ENCODE measurements at places on chromosomes 7 and 10. TPM values are rescaled to one million over a fixed set of nuclear protein-coding genes. Genes with fewer than 3 reads are reported as not detected.

TLX1 gene
- total RNA-seq = not detected

GRCh38 chr10:18179891-18180290 lies 39.7 kb downstream of the CACNB2 start:
- DNase-seq = no peak

DNA sequence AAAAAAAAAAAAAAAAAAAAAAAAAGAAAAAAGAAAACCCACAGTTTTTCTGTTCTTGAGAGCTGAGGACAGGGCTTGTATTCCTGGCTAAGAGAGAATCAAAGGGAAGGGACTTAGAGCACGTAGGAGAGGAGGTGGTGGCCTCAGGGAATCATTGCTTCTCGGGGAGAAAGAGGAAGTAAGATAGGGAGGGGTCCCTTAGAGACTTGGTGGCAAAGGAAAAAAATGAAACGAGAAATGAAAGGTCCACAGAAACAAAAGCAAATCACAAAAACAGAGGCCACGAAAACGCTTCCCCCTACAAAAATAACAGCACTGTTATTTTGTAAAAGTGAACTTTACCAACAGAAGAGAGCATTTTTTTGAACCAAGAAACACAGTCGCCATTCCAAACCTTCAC lies 323.1 kb upstream of the GALNT17 start:
- no peak for DNase-seq

DNA sequence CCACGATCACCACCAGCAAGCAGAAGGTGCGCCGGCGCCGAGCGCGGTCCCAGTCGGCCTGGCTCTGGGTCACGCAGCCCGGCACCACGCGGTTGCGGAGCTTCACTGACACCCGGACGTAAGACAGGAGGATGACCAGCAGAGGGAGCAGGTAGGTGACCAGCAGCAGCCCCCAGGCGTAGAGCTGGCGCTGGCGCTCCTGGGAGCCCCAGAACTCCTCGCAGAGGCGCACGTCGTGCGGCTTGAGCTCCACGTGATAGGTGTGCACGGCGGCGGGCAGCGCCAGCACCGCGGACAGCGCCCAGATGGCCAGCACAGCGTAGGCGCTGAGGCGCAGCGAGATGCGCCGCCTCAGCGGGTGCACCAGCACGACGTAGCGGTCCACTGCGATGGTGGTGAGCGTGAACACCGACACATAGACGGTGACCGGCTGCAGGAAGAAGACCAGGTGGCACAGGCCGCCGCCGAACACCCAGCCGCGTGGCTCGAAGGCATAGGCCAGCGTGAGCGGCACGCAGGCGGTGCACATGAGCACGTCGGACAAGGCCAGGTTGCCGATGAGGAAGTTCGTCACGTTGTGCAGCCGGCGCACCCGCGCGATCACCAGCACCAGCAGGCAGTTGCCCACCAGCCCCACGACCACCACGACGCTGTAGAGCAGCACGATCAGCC lies 920 bp downstream of the PRLHR start:
- no peak for DNase-seq

NYAP1 gene
- 2.5 TPM for total RNA-seq

OR2A42 gene
- not detected for total RNA-seq

- DNase-seq = no peak
Measured at GRCh38 chr10:71829171-71829570, 21.9 kb downstream of the PSAP start.

GRCh38 chr7:151010307-151011096 lies 13.8 kb downstream of the ATG9B start:
- no peak for DNase-seq

DNA sequence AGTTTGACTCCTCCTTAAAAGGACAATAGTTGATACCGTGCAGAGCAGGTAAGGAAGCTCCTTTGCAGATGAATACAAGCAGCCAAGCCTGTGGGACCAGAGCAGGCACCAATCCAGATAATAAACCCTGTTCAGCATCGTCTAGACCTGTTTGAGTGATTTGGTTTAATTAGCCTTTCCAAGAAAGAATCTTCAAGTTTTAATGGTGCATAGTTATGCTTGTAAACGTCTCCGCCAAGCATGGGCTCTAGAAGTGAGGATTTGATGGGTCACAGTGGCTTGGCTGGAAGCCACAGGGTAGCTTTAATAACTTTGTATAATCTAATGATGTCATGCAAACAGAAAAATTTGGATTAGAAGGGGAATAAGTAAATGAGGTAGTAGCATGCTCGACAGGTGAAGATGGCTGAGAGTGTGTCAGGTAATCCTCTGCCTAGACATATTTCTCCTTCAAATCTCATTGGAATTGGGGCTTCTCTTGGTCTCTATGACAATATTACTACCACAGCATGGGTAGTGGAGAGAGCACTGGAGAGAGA lies 188.4 kb downstream of the DYNC1I1 start:
- no peak for DNase-seq

HABP2 gene
- 0.48 TPM for total RNA-seq

FAS gene
- total RNA-seq = 16.6 TPM

GRCh38 chr7:69217516-69218350 lies 380.5 kb upstream of the AUTS2 start:
- no peak for DNase-seq

BMS1 gene
- 20.5 TPM for total RNA-seq

DNA sequence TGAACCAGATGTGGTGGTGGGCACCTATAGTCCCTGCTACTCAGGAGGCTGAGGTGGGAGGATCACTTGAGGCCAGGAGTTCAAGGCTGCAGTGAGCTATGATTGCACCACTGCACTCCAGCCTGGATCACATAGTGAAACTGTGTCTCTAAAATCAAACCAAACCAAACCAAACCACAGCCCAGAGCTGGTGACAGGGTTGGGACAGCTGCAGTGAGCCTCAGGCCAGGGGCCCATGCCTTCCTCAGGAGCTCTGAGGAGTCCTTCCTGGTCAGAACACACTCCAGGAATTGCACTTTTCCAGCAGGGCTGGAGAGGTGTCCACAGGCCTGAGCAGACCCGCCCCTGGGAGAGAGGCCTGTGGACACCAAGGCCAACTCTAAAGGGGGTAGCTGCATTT lies 32.5 kb upstream of the OCM2 start:
- DNase-seq = no peak

- DNase-seq = no peak
Measured at GRCh38 chr10:65033957-65034356, 1512.8 kb downstream of the REEP3 start.

DNA sequence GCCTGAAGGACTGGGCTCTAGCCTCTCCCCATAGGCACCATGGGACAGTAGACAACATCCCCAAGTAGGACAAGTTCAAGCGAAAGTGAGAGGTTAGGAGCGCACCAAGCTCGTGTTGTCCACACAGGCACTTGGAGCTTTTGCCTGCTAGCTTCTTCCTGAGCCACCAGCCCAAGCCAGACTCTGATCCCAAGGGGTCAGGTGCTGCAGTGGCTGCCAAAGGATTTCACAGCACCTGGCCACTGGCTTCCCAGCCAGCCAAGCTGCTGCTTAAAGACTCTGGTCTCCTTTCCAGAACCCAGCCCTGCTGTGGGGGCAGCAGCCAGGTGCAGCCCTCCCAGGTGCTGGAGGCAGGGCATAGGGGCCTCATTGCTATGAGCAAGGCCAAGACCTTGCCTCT lies 33.0 kb upstream of the UNC5B start:
- DNase-seq = no peak

GSTO1 gene
- 432 TPM for total RNA-seq

GRCh38 chr10:49161411-49161997 lies 26.7 kb downstream of the TMEM273 start:
- DNase-seq = no peak

DNAJC2 gene
- total RNA-seq = 12.0 TPM

DNA sequence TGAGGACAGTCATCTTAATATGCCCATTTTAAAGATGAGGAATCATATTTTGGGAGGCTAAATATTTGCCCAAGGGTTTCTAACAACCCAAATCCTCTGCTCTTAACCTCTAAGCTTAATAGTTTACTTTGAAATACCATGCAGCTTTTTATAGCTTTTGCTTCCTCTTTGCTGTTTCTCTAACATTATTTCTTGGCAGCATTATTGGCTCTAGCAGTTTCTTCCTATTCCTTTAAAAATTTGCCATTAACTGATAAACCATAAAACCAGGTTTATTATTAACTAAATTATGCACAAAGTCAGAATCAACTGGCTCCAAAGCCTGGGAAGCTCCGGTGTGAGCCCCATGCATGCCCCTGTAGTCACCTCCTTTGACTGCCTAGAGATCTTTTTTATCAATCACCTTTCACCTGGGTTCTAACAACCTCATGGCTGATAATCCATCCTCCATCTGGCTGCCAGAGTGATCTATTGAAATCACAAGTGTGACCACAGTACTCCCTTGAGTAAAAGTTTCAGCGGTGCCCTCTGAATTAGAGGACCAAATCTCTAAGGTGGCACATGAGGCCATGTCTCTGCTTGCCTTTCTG lies 62.4 kb downstream of the ITGB8 start:
- DNase-seq = no peak

ASZ1 gene
- not detected for total RNA-seq

All from glomerular endothelial cell (primary cell).